Stimulated activated CD8-positive, alpha-beta memory T cell treated with anti-CD3 and anti-CD28 coated beads, Interleukin-7, amount 100 ng/mL, for 1 hour (primary cell): ENCODE measurements at places on chromosomes 1 and 21.

DNA sequence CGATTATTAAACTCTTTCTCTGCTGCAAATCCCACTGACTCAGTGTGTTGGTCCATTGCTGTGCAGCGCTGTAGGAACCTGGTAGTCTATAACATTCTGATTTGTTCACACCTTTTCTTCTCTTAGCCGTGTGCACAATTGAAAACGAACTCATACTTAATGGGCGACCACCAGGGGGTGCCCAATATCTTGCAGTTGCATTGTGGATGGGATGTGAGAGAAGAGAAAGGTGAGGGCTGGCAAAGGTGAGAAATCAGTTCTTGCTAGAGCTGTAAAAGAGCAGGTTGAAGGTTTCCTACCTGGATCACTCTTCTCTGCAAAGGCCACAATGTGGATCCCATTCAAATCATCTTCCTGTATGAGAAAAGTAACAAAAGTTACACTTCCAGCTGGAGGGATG lies 51.0 kb downstream of the CASQ2 start:
- DNase-seq = no peak

GRCh38 chr1:182608845-182609610 lies 4.8 kb upstream of the RGS16 start:
- no peak for DNase-seq

- no peak for DNase-seq
Observed at GRCh38 chr1:245896258-245896657, 610.8 kb downstream of the SMYD3 start.

DNA sequence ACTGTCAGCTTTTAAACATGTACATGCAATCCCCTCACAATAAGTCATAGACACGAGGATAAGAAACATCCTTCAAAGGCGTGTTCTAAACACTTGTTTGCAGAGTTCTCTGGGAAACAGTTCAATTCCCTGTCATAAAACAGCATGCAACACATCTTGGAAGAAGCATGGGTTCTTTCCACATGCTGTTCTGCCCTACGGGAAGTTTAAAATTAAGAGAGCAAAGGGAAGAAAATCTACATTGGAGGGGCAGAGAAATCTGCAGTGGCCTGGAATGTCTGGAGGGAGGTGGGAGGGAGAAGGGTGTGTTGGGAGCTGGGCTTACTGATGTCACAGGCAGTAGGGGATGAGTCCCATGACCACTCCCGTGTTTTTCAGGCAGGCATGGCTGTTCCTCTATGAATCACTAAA lies 98.3 kb upstream of the SLC2A1 start:
- DNase-seq = no peak

GRCh38 chr1:196558411-196558810 lies 49.8 kb downstream of the KCNT2 start:
- no peak for DNase-seq
